ENCODE measurements at places on chromosomes 1 and 21.

DNA sequence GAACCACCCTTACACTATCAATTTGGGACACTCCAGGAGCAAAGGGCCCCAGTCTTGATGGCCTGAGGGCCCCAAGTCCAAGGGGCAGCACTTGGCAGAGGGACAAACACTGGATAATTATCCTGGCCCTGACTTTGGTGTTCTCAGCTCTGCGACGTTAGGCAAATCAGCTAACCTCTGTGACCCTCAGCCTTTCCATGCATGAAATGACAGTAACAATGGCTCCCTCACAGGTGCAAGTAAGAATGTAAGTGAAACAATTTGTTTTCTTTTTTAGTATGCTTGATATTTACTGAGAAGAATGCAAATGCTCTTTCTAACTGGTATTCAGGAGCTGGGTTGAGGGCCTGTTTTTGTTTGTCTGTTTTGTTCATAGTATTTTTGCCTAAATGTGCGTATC is 61.6 kb upstream of the PRDX6 start:
- no peak for DNase-seq

- DNase-seq = no peak
Observed at GRCh38 chr1:55824251-55824640, 609.1 kb upstream of the USP24 start.

- no peak for DNase-seq
Observed at GRCh38 chr21:32282992-32283391, 4.1 kb upstream of the MIS18A start.

- DNase-seq = no peak
Observed at GRCh38 chr1:233490488-233490887, 123.4 kb upstream of the KCNK1 start.

GRCh38 chr1:246113555-246114095 is 393.5 kb downstream of the SMYD3 start:
- no peak for DNase-seq

- DNase-seq = no peak
Observed at GRCh38 chr1:85198864-85199263, 2.0 kb downstream of the SYDE2 start.

DNA sequence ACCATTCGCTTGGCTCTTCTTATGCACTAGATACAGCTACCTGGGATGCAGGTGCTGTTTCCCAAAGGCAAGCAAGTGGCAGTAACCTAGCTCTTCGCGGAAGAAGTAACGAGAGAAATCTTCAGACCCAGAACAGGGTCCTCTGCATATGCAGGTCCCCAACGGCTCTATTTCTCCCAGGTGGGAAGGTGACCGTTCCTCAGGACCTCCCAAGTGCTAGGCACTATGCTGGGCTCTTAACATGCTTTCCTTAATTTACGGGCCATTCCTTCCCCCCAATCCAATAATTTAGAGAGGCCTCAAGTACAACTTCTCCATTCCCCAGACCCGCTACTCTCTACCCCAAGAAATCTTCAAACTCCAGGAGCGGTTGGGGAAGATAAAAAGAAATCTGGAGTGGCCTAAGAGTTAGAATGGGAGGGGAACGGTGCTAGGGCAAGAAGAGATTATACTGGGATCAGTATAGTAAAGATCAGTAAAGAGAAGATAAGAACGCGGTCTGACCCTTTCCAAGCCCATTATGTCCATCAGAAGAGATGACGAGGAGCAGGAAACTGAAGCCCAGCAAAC is 410 bp downstream of the TXNDC12 start:
- no peak for DNase-seq

GRCh38 chr1:202644219-202645096 is 65.8 kb downstream of the SYT2 start:
- no peak for DNase-seq

DNA sequence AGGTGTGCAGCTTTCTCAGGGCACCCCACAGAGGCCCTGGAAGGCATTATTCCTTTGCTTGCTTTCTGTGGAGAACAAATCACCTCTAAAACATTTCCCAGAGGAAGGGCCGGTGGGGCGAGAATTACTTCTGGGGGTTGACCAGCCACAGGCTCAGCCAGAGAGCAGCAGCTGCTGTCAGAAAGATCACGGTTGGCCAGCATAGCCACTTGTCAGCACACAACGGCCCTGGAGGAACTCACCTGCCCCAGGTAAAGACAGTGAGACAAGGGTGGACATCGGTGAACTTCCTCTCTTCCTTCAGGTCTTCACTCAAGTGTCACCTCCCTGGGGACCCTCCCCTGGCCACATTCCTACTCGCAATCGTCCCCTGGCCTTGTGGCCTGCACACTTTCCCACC is 69.5 kb upstream of the CLDN14 start:
- DNase-seq = no peak
